ENCODE measurements at places on chromosomes 4 and X. TPM values are rescaled to one million over a fixed set of nuclear protein-coding genes. Genes with fewer than 3 reads are reported as not detected.
A peak's percentile ranks its signal among the peaks of the same experiment; 100 is the strongest.

DNA sequence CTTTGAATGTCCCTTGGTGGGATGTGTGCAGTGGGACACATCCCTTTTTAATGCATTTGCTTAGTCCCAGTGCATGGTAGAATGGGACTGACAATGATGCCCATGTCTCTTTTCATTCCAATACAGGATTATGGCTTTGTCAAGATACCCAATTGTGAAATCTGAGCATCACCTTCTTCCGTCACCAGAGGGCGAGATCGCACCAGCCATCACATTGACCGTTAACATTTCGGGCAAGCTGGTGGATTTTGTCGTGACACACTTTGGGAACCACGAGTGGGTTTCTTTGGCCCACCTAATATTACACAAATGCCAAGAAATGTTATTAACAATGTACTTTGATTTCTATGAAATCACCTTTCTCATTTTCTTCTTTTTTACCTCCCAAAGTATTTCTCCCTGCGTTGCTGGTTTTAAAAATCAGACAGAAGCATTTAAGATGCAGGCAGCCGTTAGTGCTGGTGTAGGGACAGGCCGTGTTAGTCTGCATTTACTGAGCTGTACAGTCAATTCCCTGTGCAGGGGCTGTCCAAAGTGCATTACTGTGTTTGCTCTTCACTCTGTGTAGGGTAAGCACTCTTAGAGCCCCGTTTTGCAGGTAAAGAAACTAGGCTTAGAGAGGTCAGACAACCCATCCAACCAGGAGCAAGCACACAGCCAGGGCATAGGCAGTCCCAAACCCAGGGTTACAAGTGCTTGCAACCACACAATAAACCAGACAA is 46.5 kb downstream of the CWH43 start:
- DNase-seq = peak; percentile 54

- peak; percentile 72 for DNase-seq
Measured at GRCh38 chr4:164304861-164305260, 449.1 kb upstream of the SMIM31 start.

DNA sequence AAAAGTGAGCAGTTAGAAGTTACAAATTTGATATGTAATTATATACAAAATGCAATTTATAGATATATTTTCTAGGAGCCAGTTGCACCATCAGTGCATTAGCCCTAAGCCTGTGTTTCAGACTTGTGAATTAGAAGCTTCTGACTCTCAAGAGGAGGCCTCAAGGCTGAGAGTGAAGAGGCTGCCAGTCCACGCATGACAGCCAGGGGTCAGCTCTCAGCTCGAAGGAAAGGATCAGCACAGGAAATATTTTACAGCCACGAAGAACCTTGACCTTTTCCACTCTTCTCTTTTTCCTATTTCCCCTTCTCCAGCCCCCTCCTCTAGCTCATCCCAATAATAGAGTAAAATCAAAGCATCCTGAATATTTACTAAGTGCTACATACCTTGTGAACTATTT is 642.4 kb downstream of the TRIML1 start:
- peak; percentile 13 for DNase-seq

DNA sequence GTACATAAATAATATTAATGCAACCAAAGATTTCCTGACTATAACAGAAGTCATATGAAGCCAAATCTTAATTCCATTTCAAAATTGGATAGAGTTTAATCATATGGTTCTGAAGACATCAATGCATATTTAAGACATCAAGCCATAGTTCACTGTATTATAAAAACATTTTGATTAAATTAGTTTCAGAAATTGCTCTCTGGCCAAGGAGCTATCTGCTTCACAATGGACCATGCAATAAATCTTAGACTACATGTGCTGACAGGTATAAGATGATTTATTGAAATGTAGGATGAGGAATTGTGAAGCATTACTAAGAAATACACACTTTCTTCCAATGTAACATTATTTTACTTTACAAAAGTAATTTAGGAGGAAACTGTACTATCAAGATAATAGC is 81.6 kb downstream of the MID1 start:
- DNase-seq = no peak

GRCh38 chrX:108420481-108420880 is 17.7 kb downstream of the COL4A6 start:
- DNase-seq = no peak

- DNase-seq = peak; percentile 85
Measured at GRCh38 chr4:105765690-105766407, 57.3 kb downstream of the GSTCD start.

DNA sequence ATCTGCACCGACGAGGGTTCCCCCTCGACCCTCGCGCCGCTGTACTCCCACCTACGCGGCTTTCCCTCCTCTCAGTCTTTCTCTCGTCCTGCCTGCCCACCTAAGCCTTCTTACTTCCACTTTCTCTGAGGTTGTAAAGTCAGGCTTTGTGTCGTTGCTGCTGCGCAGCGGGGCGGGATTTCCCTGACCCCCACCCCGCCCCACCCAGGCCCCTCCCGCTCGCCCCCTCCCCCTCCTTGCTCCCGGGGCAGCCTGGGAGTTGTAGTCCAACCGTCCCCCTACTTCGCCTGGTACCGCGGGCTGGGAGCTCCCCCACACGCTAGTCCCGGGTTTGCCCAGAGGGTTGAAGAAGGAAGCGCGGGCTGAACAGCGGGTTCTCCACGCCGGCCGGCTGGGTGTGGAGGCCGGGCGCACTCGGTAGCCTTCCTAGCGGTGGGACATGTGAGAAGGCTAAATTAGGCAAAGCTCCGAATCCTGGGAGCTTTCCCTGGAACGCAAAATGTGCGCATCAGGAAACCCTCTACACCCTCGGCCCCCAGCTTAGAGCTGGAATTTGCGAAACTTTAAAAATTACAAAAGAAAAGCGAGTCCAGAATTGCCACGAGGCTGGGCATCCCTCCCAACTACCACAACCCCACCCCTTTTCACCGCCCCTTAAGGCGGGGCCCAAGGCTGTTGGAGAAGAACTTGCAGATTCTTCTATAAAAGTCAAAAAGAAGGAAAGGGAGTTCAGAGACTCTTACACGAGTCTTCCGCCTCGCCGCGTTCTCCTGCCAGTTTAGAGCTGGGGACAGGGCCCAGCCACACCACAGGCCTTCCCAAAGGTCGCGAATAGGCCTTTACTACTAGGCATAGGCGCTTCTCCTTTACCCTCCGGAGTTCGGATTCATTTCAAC is at the start of gene ATP11C:
Gene ATP11C (minus strand): TSS at position 153 of the 896 bp plus-strand sequence. CDS start 1,011 bp downstream, outside the sequence.
- peak; percentile 80 for DNase-seq

The AWAT2 gene
- total RNA-seq = not detected

- DNase-seq = peak; percentile 40
Measured at GRCh38 chr4:74590476-74590875, 145.5 kb downstream of the AREG start.

- DNase-seq = peak; percentile 91
Measured at GRCh38 chrX:134512566-134512965, 52.6 kb downstream of the HPRT1 start.

- no peak for DNase-seq
Measured at GRCh38 chrX:112056476-112056875, 26.1 kb downstream of the TRPC5 start.

DNA sequence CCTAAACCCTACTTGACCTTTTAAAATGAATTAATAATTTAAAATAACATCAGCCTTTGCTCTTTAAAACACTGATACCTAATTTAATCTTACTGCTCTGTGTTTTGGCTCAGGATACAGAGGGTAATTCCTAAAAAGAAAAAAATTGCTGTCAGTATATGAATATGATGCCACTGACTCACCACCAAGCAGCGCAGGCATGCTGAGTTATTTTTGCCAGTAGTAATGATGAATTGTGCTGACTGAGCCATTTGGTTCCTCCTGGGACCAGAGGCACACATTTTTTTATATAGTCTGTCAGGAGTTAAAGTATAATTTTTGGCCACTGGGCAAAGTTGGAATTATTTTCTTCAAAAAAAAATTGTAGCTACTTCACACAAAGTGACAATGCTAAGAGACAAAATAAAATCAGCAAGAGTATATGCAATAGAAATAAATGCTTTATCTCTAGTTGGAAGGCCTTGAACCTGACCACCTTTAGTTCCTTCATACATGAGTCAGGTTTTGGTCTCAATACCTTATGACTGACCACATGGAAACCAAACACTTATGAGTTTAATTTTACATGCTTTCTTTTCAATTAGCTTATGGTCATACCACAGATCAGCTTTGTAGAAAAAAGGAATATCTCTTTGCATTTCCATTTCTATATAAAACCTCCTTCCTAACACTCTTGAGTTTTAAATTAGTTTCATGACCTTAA is 115.1 kb downstream of the PPP3CA start:
- peak; percentile 67 for DNase-seq

DNA sequence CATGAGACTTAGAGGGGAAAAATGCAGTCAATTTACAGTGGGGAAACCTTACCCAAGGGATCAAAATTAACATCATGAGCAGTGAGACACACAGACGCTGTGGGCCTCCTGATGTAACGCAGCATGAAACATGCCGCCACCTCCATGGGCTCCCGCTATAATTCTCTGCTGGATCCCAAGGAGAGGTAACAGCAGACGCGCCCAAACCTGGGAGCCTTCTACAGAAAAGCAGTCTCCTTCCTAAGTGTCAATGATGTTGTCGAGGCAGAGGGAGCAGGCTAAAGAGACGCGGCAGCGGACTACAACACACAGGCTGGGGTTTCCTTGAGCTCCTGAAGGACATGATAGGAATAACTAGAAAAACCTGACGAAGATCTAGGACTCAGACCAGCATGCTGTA is 142.3 kb downstream of the AFAP1 start:
- DNase-seq = no peak

GRCh38 chr4:75612306-75612705 is 18.0 kb downstream of the CDKL2 start:
- no peak for DNase-seq

The DACH2 gene
- not detected for total RNA-seq

The ZAR1 gene
- total RNA-seq = not detected

The NXF2 gene
- not detected for total RNA-seq

- no peak for DNase-seq
Measured at GRCh38 chr4:100882661-100883060, 364.8 kb upstream of the EMCN start.

DNA sequence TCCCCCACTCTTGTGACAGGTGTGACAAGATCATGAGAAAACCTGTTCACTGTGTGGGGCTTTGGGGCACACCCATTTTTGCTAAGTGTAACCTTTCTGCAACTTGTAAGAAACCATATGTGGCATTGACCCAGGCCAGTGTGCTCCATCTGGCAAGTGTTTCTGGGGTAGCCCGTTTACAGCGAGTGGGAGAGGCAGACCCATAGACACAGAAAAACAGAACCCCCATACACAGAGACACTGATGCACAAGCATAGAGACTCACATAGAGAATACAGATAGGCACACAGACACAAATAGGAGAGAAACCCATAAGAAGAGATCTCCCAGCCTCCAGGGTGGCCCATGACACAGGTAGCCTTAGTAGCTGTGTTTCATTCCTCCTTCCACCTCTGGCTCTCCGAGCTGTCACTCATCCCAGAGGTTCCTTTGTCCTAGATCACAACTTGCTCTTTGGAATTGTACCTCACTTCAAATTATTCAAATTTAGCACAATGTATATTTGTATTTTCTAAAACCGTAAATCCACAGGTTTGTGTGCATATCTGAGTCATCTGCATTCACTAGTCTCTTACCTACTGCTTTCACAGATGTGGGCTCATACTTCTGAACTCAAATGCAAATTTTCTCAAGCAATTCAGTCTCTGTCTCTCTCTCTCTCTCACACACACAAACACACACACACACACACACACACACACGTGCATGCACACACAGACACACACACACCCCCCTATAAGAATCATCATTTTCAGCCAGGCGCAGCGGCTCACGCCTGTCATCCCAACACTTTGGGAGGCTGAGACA is 114.4 kb downstream of the SH3KBP1 start:
- peak; percentile 56 for DNase-seq

DNA sequence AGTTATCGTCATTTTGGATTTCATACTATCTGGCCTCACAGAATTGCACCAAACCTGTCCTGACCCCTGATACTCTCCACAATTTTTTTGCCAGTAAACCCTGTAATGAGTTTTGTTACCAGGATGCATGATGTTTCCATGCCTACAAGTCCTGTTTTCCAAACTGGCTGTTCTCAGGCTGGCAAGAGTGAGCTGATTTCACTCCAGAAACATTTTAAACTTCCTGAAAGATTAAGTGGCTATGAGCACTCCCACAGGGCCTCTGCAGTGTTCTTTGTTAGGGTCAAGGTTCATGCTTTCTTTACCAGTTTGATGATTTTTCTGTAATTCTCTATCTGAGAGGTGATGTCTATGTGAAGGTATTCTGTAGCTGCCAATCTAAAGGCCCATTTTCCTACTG is 31.7 kb upstream of the PDLIM3 start:
- no peak for DNase-seq

DNA sequence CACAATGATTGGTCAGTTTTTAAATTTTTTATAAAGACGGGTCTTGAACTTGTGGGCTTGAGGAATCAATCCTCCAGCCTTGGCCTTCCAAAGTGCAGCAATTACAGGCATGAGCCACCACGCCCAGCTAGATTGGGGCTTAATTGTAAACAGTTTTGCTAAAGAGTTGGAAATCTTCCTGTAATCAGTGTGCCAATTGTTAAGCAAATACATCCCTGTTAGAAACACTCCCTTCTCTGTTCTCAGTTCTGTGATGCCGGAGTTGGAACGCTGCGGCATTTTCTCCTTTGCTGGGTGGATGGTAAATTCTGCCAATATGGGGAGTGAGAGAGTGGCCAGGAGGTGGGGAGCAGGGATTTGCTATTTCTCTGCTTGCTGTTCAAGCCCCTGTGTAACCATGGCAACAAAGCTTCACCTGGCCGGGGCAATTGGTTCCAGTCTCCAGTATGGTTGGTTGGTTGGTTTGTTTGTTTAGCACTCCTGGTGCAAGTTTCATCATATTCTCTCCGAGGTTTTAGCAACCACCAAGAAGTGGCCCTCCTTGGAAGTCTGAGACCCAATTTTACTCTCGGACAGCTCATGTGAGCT is 3.0 kb upstream of the SPATA4 start:
- no peak for DNase-seq

- DNase-seq = no peak
Measured at GRCh38 chrX:78540171-78540570, 119.0 kb downstream of the RTL3 start.

- peak; percentile 25 for DNase-seq
Measured at GRCh38 chr4:80900908-80901307, 129.6 kb upstream of the BMP3 start.

DNA sequence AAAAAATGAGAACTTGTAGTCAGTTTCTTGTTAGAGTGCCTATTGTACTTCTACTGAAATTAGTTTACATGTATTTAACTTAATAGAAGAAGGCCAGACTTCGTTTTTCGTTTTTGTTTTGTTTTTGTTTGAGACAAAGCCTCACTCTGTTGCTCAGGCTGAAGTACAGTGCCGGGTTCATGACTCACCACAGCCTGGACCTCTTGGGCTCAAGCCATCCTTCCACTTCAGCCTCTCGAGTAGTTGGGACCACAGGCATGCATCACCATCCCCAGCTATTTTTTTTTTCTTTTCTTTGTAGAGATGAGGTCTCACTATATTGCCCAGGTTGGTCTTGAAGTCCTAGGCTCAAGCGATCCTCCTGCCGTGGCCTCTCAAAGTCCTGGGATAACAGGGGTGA is 793.9 kb downstream of the ADGRL3 start:
- DNase-seq = peak; percentile 50

DNA sequence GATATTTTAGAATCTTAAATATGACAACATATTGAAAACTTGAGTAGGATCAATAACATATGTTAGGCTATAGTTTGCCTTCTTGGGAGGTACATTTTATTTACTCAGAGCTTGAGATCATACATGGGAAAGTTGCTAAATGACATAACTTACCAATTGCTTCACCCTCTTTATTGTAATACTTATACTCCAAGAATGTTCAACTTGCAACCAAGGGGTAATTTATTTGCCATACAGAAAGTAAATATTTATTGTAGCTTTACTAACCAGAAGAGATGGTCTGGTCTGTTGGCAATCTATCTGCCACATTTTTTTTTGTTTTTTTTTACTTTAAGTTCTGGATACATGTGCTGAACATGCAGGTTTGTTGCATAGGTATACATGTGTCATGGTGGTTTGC is 426.6 kb downstream of the ARHGAP24 start:
- DNase-seq = peak; percentile 49
